ENCODE measurements at places on chromosomes 6 and 20.

DNA sequence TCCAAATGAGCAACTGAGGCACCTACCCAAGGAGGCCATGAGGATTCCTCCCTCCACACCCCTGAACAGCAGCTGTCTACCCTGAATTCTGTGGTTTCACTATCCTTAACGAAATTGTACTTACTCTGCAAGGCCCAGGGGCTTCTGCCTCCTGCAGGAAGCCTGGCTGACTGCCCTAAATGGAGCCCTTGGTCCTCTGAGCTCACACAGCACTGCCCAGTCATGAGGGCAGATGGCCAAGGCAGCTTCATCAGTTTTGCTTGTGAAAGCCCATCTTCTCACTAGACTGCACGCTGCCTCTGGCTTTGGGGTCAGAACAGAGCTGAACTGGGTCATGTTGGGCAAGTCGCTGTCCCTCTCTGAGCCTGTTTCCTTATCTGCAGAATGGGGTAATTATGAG, 26.4 kb upstream of the SIRPA start:
- DNase-seq: no peak

DNA sequence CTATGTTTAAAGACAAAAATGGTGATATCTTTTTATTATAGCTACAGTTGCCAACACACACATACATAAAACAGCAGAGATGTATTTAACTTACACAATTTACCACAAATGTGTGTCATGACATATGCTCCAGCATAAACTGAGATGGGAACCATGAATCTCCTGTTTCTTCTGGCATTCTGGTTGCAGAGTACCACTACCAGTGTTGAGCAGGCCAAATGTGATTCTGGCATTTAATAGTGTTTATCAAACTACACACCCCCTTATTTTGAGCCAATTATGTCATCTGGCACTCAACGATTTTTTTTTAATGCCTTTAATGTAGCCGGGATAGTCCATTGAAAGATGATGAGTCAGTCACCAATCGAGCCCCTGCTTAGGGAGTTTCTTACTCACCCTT, 59.0 kb upstream of the TPD52L1 start:
- DNase-seq: no peak

- DNase-seq: no peak
These were observed 62.3 kb upstream of the SNX9 start for GRCh38 chr6:157760589-157761330.

- DNase-seq: no peak
These were observed 145.6 kb downstream of the GJA10 start for GRCh38 chr6:90039911-90040310.

DNA sequence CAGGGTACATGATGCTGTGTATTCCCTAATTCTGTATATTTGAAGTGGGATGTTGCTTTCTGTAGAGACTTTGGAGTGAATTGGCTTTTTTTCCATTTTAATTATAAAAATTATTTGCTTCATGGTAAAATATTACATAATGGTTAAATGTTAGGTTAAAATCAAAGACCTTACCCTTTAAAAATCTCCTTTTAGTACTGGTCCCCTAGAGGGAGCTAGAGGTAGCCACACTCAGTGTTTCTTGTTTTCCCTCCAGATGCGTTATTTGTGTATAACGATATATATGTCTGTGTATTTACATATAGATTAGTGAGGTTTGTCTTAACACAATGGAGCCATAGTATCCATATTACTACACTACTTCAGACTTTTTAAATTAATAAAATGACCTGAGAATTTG, 146.7 kb downstream of the PLCB4 start:
- DNase-seq: no peak

DNA sequence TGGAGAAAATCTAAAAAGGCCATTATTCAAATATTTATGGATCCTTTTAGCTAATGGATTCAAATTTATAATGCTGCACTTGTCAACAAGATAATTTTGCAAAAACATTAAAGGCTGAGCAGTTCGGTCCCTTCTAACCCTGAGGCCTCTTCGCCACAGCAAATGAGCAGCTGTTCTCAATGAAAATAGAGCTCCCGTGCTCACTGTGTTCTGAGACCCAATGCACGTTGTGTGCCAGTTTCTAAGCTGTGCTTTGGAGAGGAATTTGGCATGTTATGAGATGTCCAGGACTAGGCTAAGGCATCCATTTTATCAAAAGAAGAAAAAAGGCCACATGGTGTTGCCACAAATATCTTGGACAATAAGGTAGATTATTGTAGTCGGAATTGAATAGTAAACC, 220.1 kb upstream of the TSHZ2 start:
- DNase-seq: no peak

GRCh38 chr6:166905013-166905412, 51.3 kb downstream of the RNASET2 start:
- DNase-seq: no peak

DNA sequence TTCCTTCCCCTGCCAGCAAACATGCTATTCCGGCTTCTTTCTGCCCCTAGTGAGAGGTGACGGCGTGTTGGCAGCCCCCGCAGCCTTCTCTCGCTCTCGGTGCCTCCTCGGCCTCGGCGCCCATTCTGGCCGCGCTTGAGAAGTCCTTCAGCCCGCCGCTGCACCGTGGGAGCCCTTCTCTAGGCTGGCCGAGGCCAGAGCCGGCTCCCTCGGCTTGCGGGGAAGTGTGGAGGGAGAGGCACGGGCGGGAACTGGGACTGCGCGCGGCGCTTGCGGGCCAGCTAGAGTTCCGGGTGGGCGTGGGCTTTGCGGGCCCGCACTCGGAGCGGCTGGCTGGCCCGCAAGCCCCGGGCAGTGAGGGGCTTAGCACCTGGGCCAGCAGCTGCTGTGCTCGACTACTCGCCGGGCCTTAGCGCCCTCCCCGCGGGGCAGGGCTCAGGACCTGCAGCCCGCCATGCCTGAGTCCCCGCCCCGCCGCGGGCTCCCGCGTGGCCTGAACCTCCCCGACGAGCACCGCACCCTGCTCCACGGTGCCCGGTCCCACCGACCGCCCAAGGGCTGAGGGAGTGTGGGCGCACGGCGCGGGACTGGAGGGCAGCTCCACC, 20.0 kb upstream of the PXDC1 start:
- no peak for DNase-seq

GRCh38 chr20:16816192-16816591, 68.0 kb downstream of the OTOR start:
- no peak for DNase-seq

DNA sequence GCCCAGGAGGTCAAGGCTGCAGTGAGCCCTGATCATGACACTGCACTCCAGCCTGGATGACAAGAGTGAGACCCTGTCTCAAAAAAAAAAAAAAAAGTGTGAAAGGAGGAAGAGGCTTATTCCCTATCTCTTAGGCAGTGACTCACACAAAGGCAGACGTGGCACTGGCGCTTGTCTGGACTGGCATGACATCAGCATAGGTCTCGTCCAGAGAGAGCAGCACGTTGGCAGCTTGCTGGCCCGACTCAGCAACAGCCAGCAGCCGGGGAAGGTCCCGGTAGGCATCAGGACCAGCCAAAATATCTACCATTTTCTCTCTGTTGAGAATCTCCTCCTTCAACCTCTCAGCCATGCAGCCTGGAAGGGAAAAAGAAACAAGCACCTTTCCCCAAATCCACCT, 14.1 kb downstream of the CDK5RAP1 start:
- DNase-seq: no peak

GRCh38 chr6:158923805-158924498, 76.0 kb downstream of the RSPH3 start:
- DNase-seq: no peak

- no peak for DNase-seq
These were observed 1.3 kb upstream of the VNN1 start for GRCh38 chr6:132715204-132715603.

GRCh38 chr20:2847802-2848201, 7.3 kb downstream of the VPS16 start:
- no peak for DNase-seq

DNA sequence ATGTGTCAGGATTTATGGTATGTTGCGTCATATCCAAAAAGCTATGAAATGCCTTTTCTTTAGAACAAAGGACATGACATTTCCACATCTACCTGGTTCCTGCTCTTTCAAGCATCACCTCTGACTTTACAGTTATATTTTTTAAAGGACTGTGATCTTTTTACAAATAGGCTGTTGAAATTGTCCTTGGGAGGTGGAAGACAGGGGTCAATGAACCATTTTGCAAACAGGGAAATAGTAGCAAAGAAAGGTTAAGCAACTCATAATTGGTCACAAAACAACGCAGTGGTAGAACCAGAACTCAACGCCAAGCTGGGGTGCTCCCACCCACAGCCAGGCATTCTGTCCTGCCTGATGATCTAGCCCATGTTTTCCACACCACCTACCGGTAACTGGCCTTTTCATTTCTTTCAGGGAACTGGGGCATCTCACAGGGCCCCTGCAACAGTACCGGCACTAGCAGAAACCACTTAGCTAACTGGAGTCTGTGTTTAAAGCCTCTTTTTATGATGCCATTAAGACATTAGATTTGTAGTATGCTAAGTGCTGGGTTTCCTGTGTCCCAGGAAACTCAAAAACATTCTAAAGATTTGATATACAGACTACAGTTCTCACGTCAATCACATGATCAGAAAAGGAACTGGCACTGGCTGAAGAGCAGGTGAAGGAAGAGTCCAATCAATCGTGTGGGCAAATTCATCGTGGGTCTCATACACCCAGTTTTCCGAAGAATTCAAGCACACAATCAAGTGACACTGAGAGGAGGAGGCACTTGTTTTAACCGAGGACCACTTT, 13.9 kb downstream of the ZNF217 start:
- no peak for DNase-seq

GRCh38 chr6:42555477-42556457, 8.1 kb upstream of the UBR2 start:
- no peak for DNase-seq

- no peak for DNase-seq
These were observed 411.5 kb downstream of the TENT5A start for GRCh38 chr6:81340946-81341345.

- no peak for DNase-seq
These were observed 123.7 kb upstream of the MCHR2 start for GRCh38 chr6:100117680-100118079.

DNA sequence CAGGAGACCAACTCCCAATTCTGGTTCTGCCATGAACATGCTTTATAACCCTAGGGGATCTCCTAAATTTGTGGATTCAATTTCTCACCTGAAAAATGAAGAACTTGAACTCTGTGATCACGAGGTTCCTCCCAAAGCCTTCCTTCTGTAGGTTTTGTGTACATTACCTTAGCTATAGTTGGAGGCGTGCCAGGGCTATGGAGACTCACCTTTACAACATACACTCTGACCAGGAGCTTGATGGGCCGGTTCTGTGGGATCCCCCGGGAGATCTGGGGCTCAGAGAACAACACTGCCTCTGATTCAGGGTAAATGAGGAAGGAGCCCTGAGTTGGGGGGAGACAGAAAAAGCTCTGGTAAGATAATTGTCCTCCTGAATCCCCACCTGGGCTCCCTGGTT, 34.1 kb downstream of the ERGIC3 start:
- no peak for DNase-seq

- no peak for DNase-seq
These were observed 103.3 kb upstream of the BACH2 start for GRCh38 chr6:90399970-90400369.

- DNase-seq: no peak
These were observed 8.5 kb downstream of the IGF2R start for GRCh38 chr6:159977255-159977903.

DNA sequence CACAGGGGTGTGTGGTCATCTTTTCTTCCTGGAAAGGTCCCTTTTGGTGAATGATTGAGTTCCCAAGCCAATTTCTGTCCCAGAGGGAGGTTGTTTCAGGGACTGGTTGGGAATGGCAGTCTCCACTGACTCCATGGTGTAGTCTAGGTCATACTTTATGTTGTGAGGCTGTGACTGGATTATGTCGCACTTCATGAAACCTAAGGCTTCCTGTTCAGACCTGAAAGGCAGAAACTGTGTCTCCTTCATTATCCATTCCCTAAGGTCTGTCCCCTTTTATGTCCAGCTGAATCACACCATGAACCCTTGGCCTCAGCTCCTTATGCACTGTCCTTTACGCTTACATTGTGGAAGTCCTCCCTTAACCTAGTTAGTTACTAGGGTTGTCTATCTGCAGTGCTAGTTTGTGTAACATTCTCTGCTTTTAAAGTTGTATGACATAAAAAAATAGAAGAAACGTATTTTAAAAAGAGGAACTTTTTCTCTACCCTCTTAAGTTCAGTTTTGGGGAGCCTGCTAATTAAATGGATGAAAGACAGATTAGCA, 191.3 kb downstream of the JARID2 start:
- no peak for DNase-seq

- peak; percentile 23 for DNase-seq
These were observed 41.8 kb downstream of the FARS2 start for GRCh38 chr6:5302995-5303622.

DNA sequence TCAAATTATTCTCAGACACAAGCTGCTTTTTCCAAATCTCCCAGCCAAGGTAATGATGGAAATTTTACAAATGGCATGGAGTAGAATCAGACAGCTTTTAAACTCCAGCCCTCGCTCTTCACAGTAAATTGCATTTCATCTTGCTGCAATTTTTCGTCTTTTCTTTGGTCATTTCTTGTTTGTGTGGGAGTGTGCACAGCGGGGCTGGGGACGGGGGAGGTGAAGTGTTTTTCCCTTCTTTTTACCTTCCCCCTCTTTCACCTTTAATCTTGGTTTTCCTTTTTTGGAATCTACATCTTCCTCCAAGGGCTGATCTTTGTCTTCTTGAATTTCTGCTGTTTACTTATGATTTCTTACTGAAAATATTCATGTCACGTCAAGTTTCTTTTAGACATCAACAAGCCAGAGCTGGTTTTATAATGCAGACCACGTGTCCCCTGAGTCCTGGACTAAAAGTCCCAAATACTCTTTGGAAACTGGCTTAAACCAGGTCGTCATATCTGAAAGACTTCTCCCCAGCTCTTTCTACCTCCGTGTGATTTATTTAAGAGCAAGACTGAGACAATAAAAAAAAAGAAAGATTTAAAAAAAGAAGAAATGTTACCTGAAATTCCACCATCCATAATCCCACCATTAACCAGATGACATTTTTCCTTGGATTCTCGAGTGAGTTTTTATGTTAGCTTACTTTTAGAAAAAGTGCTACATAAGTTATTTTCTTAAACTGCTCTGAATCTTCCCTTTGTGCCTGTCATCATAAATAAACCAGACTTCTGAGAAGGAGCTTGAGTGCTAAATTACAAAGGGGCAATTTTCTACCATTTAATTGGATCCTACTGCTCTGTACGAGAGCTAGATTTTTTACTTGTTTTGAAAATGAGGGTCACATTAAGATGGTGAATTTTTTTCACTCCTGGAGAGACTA, 52.0 kb downstream of the MAP3K5 start:
- DNase-seq: no peak

DNA sequence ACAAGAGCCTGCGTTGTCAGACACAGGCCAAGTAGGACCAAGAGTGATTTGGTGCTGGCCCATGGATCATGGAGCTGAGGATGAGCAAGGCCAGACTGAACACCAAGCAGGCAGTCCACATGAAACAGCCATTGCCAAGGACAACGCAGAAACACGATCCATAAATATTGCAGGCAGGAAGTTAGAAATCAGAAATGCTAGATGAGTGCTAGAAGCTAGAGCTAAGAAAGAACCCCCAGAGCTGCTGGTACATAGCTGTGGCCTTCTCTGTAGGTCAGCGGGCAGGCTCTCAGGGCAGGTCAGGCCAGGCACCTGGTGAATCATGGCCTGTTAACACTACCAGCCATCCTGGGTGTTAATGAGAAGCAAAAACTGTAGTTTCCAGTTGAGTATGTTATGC, 119.7 kb downstream of the ALDH8A1 start:
- no peak for DNase-seq

- no peak for DNase-seq
These were observed 45.4 kb downstream of the SSR1 start for GRCh38 chr6:7267466-7268091.

GRCh38 chr20:56345911-56346310, 12.9 kb upstream of the FAM210B start:
- DNase-seq: no peak

Data from stimulated activated CD4-positive, alpha-beta T cell treated with anti-CD3 and anti-CD28 coated beads, Interleukin-1b, Interleukin-23, amount 100 ng/mL, for 4 hours (primary cell).